WERI-Rb-1 (cell line): ENCODE measurements at places on chromosomes 4 and X.

DNA sequence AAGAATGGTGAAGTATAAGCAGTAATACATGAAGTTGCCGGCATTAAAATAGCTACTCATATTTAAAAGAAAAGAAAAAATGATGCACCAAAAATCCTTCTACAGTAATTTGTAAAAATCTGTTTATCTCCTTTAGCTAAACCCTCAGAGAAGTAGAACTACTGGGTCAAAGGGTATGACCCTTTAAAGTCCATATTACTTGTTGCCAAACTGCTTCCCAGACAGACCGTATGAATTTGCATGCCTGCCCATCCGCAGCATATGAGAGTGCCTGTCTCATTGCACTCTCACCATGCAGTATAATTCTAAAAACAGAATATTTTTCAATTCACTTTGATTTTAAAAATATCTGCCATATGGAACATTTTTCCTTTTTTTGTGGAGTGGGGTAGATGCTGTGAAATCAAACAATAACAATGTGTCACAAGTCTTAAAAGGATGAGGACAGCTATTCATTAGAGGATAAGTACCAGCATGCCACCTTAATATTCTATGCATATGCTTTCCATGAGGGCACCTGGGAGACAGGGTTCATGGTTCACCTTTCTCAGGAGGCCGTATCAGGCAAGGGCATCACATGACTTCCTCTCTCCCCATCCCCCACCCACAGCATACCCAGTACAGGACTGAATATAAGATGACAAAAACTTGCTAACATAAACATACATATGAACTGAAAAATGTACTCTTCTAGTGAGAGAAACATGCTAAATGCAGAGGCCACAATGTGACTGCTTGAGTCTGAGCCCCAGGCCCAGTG lies 17.8 kb downstream of the ZDHHC9 start:
- no peak for DNase-seq

- DNase-seq, result no peak
Observed at GRCh38 chrX:103927030-103927429, 35.4 kb upstream of the TMSB15B start.

DNA sequence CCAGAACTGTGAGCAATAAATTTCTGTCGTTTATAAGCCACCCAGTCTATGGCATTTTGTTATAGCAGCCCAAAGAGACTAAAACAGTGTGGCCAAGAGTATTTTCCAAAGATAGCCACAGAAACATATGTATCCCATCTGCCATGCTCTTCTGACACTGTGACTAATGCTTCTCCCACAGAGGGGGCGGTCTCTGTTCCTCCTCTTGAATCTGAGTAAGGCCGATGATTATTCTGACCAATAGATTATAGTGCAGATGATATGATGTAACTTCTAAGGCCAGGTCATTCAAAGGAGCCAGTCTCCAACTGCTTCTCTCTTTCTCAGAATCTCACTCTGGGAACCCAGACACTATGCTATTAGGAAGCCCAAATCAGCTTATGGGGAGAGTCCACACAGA lies 570.7 kb downstream of the BCOR start:
- DNase-seq, result peak; percentile 82

DNA sequence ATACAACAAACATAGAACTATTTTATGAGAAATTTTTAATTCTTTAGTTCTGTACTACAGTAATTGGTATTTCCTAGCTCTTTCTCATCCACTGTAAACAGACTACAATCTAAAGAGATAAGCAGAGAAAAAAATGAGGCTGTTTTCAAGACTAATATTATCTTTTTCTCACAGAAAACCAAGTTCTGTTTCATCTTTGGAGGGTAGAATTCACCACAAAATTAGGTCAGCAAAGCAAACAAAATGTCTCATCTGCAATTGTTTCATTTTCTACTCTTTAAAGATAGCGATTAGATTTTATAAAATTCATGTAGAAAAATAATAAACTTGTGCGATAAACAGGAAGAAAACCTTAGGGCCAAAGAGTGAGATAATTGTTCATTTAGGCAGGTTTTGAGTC lies 10.8 kb downstream of the APOO start:
- no peak for DNase-seq

DNA sequence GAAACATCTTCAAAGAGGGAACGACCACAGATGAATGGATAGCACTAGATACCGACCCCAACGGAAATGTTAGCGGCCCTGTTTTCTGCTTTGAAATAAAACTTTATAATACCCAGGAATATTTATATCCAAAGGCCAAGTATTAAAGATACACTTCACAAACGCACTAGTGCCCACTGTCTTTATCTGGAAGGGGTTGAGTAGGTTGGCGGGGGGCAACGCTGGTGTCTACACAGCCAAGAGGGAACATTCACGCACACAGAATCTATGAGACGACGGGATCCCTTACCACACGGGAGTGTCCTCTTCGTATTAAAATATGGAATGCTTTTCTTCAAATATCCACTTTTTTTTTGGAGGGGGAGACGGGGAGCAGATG lies 3.3 kb downstream of the HAND2 start:
- no peak for DNase-seq

- no peak for DNase-seq
Observed at GRCh38 chrX:6904156-6904555, 243.4 kb upstream of the STS start.

- DNase-seq, result no peak
Observed at GRCh38 chr4:144578681-144579080, 67.3 kb upstream of the HHIP start.

- no peak for DNase-seq
Observed at GRCh38 chr4:153273751-153274150, 69.5 kb downstream of the TRIM2 start.

DNA sequence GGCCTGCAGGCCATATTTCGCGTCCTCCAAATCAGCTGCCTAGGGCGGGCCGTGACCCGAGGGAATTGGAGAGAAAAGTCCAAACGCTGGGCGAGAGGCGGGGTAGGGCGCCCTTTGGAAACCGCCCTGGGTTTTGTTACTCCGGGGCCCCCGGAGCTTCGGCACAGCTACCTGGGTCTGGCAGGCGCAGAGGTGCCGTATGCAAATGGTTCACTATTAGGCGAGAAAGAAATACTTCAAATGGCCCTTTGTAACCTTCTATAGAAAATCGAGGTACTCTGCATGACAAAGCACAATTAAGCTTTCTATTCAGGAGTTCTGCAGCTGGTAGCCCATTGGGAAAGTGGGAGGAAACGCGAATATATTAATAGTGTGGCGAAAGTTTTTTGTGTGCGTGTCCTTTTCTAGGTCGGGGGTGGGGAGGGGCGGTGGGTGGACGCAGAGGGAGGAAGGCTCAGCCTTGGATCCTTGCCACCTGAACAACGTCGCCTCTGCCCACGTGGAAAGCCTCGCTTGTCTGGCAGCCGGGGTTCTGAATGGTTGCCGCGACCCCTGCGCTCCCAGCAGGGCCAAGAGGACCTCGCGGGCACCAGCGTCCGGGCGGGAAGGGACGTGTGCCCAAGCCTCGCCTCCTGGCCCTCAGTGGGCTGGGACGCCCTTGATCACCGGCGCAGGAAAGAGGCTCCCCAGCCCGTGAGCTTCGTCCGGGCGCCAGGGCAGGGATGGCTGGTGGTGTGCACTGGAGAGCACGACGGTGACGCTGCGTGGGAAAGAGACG lies 9.5 kb downstream of the GSX2 start:
- no peak for DNase-seq

DNA sequence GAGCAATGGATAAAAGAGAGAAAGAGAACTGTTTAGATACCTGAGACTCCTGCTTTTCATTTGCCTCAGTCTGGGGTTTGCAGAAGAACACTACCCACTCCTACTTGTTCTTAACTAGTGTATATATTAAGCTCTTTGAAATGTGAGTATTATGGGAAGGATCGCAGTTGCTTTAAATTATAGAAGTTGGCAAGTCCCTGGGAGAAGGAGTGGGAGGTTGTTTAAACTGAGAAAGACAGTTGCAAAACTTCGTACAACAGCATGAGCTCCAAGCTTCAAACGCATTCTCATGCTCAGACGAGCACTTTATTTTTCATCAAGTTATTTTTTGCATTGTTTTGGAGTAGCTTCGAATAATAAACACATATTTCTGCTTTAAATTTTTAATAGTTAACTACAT lies 88.1 kb upstream of the C1QTNF7 start:
- DNase-seq, result no peak

DNA sequence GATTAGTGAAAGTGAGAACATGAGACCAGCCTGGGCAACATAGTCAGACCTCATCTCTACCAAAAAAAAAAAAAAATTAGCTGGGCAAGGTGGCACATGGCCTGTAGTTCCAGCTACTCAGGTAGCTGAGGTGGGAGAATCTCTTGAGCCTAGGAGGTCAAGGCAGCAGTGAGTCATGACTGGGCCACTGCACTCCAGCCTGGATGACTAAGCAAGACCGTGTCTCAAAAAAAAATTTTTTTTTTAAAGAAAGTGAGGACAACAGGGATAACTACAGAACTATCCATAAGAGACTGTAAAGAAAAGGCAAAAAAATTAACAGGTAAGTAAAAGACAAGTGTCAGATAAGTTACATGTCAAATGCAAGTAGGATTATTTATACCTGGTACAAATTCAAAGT lies 13.5 kb upstream of the SPP1 start:
- DNase-seq, result no peak

GRCh38 chr4:123980736-123981300 lies 584.2 kb downstream of the SPRY1 start:
- no peak for DNase-seq

DNA sequence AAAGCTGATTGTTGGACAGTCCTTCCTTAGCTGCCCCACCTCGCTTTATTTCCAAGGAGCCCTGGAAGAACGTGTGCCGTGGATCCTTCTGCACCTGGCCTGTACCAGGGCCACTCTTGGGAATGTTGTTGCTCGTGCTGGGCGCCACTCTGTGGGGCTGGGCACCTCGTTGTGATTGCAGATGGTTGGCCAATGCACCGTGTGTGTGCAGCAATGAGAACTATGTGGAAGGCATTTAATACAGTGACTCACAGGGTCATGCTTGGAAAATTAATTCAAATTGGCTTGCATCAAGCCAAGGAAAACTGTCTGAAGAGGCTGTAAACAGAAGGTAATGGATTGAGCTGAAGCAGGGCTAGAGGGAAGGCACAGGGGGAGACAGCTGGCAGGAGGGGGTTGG lies 37.0 kb upstream of the CD99L2 start:
- no peak for DNase-seq

- no peak for DNase-seq
Observed at GRCh38 chr4:23686169-23686897, 203.5 kb downstream of the PPARGC1A start.

GRCh38 chr4:968221-968620 lies 5.1 kb downstream of the DGKQ start:
- DNase-seq, result no peak

DNA sequence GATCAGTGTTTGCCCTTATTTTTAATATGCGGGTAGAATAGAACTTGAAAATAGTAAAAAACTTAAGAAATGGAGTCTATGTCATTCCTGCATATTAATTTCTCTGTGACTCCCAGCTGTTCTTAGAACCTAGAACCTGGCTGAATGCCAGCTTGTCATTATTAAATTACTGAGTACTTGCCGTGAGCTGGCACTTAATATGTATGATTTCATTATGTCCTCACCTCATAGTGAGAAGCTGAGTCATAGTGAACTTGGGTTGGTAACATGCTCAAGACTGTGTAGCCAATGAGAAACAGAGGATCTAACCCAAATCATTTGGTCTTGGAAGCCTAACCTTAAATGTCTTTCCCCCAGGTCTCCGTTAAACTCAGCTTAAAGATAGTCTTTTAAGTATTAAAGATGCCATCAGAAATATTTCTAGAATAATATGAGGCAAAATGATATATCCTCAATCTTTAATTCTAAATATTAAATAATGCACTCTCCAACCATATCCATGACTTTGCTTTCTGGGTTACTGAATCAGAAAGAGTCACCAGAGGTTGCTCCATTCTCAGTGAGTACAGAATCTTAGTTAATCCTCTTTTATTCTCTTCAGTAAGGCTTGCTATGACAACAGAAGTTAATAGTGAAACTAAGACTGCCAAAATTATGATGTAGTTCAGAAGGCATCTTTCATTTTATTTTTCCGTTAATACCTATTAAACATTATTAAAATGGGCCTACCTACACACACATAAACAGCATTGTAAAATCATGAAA lies 58.6 kb upstream of the TLL1 start:
- DNase-seq, result no peak

GRCh38 chr4:112082954-112083586 lies 62.2 kb upstream of the FAM241A start:
- DNase-seq, result no peak

GRCh38 chr4:139963708-139964107 lies 190.3 kb downstream of the MAML3 start:
- no peak for DNase-seq

DNA sequence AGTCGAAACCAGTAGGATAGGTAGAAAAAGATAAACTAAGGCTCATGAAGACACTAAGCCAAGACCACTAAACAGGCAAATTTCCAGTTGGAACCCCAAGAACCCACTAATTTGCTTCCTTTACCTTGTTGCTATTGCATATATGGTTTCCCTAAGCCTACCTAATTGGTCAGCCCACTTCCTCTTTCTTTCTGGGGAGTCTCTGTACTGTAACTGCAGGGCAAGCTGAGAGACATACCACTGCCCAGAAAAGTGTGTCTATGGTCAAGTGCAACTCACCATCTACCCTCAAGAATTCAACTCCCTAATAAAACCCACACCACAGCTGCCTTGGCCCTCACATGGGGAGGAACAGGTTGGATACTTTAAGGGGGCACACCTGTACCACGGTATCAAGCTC lies 28.6 kb downstream of the IDS start:
- no peak for DNase-seq

DNA sequence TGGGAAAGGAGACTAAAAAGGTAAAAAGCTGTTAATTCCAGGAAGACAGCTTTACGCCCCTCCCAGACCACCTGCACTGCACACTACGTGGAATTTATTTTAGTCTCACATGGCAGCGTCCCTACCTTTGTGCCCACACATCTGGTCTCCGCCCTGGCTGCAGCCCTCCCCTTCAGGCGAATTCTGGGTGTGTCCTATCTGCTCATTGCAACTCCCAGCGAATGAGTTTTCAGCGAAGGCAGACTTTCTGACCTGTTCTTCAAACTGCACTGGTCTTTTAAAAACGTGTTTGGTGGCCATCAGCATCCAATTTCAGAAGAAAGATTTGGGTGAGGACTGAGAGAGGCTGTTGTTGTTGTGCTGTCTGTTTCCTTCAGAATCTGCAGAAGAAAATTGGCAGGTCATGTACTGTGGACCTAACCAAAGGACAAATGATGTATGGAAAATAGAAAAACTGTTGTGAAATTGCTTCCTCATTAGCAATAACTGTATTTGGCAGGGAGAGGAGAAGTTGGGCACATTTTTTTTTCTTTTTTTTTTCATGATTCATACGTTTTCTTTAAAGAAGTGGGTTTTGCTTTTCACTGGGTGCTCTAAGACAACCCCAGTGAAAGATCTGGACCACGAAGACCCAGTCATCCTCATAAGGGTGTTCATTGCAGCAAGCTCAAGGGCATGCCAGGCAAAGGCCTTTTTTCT lies 4.2 kb downstream of the TLR8 start:
- no peak for DNase-seq

DNA sequence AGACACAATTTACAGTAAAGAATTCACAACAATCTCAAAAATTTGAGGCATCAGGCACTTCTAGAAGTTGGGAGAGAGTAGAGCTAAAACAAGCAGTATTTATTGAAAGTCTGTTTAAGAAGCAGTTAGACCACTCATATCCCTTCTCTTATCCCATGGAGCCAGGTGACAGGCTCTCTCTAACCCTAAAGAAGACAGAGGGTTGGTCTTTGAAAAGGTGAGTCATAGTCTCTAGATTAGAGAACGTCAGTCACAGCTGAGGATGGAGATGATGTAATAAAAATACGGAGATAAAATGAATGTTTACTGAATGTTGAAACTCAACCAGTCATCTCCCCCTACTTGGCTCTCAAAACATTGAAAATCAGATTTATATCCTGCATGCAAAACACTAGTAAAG lies 223.8 kb downstream of the CHIC2 start:
- DNase-seq, result no peak
